ENCODE measurements at places on chromosomes 16 and 17.

DNA sequence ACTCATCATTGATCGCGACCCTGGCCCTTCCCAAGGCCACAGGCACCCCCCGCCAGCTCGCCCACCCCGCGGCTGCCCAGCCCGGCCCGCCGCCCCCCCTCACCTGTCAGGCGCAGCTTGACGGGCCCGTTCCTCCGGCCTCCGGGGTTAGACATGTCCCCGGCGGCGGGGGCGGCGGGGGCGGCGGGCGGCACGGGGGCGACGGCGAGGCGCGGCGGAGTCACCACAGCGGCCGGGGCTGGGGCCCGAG is 456 bp downstream of the SMURF2 start:
- DNase-seq = no peak

- no peak for DNase-seq
Measured at GRCh38 chr17:61701334-61701733, 110.3 kb upstream of the NACA2 start.

- peak; percentile 42 for DNase-seq
Measured at GRCh38 chr17:82030470-82031302, 792 bp upstream of the RAC3 start.

GRCh38 chr17:75020331-75021110 is 8.1 kb downstream of the MRPL58 start:
- no peak for DNase-seq

DNA sequence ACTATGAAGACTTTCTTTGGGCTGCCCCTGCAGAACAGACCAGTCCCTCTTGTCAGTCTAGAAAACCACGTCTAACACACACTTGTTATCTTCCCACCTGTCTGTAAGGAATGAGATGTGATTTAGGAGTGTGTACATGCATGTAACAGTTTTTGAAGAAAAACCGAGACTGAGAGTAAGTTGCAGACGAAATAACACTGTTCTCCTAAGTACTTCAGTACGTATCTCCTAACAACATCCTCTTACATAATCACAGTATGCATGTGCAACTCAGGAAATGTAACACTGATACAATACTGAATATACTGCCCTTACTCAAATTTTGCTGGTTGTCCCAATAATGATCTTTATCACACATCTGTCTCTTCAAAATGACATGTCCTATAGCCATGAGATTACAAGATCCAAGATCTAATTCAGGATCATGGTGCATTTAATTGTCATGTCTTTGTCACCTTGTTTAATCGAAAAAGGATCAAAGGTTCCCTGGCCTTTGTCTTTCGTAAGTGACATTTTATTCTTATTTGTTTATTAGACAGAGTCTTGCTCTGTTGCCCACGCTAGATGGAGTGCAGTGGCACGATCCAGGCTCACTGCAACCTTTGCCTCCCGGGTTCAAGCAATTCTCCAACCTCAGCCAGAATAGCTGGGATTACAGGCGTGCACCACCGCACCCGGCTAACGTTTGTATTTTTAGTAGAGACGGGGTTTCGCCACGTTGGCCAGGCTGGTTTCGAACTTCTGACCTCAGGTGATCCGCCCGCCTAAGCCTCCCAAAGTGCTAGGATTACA is 25.6 kb downstream of the CREBBP start:
- DNase-seq = no peak

GRCh38 chr16:53949715-53950410 is 245.9 kb downstream of the FTO start:
- no peak for DNase-seq

DNA sequence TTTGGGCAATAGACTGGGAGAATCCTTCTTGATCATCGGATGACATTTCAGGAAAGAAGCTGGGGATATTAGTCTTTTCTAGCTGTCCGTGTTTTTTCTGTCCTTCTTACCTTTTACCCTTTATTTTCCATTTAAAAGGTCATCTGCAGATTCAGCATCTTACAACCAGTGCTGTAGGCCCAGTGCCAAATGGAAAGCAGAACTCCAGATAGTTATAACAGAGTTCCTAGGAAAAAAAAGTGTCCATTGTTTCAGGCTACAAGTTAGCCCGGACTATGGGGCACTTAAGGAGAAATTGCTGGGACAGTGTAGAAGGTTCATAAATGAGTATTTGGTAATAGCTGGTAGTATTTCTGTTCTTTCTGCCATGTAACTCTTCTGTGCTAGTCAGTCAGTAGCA is 28.4 kb downstream of the LDHD start:
- DNase-seq = no peak

DNA sequence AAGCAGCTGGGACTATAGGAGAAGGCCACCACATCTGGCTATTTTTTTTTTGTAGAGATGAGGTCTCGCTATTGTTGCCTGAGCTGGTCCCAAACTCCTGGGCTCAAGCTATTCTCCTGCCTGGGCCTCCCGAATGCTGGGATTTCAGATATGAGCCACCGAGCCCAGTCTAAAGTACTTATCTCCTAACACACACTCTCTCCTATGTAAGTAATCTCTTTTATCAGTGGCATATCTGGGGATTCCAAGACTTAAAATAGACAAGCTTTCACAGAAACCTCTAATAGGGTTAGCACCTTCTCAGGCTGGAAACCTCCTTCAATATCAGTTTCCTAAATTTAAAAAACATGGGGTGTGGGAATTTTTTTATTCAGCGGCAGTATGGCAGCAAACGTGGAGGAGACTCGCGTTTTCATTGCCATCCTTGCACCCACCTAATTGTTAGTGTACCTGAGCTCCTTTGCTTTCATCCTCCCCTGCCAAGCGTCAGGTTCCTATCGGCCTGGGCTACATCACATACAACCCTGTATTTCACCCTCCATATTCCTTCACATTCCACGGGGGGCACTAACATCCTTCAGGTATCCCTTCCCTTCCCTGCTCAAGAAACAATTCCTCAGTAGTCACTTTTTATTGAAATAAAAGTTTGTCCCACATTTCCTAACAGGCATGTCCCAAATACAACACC is 1.1 kb downstream of the EZH1 start:
- DNase-seq = no peak

DNA sequence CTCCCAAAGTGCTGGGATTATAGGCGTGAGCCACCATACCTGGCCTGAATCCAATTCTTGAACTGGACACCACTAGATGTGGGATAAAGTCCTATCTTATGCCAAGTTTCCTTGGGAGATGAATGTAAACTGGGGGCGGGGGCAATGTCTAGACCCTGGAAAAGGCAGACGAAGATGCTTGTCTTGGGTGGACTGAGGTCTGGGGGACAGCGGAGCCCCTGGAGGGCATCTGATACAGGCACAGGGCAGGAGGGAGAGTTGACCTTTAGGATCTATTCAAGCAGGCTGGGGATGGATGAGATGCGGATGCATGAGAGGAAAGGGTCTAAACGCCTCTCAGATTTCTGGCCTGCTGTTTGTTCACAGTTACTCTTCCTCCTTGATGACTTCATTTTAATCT is 11.7 kb downstream of the C1QTNF1 start:
- no peak for DNase-seq

DNA sequence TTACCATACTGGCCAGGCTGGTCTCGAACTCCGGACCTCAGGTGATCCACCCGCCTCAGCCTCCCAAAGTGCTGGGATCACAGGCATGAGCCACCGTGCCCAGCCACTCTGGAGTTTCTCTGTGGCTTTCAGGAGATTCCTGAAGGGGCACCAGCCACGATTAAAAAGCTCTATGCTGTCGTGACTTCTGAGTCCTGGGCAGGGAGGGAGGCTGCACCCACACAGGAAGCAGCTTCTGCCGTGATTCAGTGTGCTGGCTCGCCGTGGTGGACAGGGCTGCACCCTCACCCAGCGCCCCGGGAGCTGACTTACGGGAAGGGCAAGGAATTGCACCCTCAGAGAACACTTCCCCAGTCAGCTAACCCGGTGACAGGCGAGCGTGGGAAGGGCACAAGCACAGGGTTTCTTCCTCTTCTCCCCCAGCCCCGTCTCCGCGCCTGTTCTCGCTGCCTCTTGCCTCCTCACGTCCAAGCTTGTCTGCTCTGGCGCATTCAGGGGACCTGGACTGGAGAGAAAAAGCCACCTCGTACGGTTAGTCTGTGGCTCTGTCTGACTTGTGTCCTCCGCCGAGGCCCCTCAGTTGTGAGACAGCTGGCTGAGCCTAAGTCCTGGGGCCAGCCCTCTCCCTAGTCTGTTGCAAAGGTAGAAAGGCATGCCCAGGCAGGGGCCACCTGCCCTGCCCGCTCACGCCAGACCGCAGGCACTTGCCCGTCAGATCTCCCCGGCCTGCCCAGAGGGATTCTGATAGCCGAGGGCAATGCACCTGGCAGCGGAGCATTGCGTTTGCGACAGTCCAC is 145.0 kb downstream of the SEC14L1 start:
- DNase-seq = no peak

DNA sequence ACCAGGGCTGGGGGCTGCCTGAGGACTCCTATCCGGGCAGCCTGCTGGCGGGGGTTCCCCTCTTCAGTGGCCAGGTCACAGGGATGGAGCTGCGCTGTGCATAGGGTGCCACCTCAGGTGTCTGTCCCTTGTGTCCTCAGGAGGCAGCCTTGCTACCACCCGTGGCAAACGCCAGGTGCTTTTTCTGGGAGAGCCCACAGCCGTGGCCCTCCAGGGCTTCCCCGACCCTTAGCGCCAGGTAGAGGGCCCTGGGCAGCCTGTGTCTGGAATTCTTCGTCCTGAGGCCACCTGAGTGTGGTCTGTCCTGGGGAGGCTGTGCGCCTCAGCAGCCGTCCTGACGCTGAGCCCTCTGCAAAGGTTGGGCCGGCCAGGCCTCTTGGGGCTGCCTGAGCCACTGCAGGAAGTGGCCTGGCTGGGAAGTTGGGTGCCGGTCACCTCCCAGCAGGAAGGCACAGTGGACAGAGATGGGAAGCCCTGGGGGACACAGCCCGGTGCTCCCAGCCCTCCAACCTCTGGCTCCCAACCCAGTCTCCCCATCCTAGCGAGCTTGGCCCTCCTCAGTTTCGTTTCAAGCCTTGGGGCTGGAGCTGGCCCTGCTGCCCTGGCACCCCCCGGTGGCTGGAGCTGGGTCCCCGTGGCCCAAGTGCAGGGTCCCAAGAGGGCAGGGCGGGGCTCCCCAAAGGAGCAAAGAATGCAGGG is 7.6 kb upstream of the BAIAP3 start:
- no peak for DNase-seq

DNA sequence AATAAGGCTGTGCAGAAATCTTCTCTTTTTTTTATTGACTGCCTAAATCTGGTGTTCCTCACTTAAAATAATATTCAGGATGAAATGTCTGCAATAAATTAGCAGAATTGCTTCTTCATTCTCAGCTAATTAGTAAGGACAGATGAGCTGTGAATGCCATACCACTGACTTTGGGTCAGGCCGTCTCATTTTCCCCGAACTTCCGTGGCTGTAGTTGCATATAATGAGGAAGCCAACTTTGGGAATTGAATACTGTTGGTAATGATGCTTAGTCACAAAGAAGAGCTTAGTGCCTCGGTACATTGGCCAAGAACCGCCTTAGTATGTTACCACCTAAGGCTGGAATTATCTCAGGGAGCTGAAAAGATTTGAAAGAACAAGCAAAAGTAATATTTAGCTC is 47.6 kb downstream of the NUP93 start:
- DNase-seq = no peak

GRCh38 chr16:4339909-4340308 is 11.2 kb downstream of the PAM16 start:
- DNase-seq = no peak

- DNase-seq = no peak
Measured at GRCh38 chr17:43552229-43552837, 6.2 kb upstream of the ETV4 start.

- no peak for DNase-seq
Measured at GRCh38 chr16:87407511-87408112, 15.5 kb downstream of the MAP1LC3B start.

Measured in NCI-H1048 (cell line).